ENCODE measurements at places on chromosomes 5 and 9.

GRCh38 chr9:121771851-121772599 is 120.6 kb downstream of the DAB2IP start:
- DNase-seq = no peak

DNA sequence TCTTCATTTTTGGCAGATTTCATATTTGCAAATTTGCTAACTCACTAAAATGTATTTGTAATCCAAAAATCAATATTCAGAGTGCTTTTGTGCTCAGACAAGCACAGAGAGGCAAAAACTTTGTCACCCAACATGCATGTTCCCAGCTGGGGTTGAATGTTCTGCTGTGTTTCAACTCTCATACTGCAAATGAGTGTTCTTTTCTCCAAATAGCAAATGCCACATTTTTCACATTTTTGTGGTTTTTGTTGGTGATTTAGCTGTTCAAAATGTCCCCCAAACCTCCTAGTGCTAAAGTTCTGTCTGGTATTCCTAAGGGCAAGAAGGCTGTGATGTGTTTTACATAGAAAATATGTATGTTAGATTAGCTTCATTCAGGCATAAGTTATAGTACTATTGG is 87.3 kb upstream of the PCSK5 start:
- DNase-seq = no peak

GRCh38 chr9:37927132-37927531 is 23.2 kb upstream of the SLC25A51 start:
- DNase-seq = no peak

DNA sequence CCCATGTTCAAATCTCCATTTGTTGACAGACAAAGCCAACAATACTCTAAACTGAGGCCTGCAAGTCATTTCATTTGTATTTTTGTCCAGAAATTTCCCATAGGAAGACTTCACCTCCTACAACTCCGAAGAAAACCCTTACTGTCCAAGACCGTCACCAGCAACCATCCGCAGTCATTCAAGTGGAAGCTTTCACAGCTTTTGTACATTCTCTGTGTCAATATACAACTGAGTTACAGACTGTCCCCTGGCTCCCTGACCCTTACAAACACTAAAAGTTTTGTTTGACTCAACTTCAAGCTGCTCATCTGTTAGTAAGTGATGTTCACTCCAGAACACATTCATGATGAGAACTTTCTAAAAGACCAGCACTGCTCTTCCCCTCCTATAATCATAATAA is 210.1 kb downstream of the DEPDC1B start:
- no peak for DNase-seq

- no peak for DNase-seq
Observed at GRCh38 chr5:67935908-67936566, 279.5 kb upstream of the PIK3R1 start.

- no peak for DNase-seq
Observed at GRCh38 chr9:98020476-98021145, 35.9 kb upstream of the NANS start.

GRCh38 chr5:113344973-113345940 is 89.5 kb downstream of the TSSK1B start:
- DNase-seq = no peak

GRCh38 chr9:134626069-134626423 is 15.6 kb upstream of the COL5A1 start:
- no peak for DNase-seq

DNA sequence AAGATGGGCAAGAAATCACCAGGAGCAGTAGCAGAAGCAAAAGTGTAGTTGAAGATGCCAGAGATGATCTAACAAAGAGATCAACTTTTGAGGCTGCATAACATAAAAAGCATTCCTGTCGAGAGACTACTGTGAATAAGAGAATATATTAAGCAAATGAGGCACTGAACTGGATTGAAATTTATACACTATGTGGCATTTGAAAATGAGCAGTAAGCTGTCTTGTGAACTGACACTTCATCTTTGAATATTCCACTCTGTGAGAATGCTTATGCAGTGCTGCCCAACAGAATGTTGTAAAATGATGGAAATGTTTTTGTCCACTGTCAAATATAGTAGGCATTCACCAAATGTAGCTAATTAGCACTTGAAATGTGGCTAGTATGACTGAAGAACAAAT is 18.9 kb upstream of the PRRC1 start:
- DNase-seq = no peak

GRCh38 chr9:84699984-84700383 is 30.5 kb downstream of the NTRK2 start:
- no peak for DNase-seq

GRCh38 chr9:89929315-89929672 is 324.5 kb downstream of the GADD45G start:
- DNase-seq = no peak

DNA sequence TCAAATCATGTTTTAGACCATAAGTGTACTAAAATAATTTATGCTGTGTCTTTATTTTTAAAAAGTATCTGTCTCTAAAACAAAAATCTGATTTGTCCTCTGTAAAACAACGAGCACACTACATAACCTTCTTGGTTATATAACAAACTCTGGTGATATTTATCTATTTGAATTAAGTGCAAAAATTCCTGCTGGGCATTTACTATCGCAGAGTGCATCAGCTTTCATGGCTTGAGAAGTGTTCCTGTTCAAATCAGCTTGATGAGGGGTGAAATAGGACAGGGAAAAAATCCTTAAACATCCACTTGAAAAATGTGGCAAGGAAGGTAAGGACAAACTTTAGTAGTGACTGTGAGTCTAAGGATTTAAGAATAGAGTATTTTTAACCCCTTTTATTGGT is 65.3 kb downstream of the PRR16 start:
- no peak for DNase-seq

DNA sequence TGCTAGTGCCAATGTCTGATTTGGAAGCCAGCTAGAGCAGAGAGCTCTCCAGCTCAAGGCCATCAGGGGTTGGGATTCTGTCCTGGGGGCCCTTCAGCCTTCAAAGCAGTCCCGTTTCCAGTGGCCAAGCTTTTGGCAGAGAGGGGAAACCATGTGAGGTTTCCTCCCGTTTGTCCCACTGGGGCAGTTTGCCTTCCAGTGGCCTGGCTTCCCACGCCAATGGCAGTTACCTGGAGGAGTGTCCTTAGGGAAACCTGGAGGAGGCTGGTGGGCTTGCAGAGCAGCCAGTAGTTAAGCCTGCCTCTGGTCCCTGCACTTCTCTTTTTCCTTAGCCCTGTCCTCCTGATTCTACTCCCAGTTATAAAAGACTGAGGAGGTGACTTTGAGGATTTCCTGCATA is 37.7 kb downstream of the FGD3 start:
- DNase-seq = no peak

DNA sequence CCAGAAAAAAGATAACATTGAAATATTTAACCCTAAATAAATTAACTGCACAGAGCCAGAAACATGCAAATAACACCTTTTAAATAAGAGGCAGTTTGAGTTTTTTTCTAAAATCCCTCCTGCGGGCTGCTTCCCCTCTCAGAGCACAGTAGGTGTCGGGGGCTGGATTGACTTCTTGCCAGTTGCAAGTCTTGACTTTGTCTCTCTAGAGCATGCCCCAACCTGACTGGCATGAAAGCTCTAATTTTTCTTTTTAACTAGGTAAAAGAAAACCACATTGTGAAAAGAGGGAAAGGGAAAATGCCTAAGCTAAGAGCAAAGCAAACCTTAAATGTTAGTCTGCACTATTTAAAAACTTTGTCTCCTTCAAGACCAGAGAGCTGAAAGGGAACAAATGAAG is 46.4 kb upstream of the DNAH5 start:
- no peak for DNase-seq

- no peak for DNase-seq
Observed at GRCh38 chr5:118126159-118126558, 862.2 kb downstream of the DTWD2 start.

GRCh38 chr5:665541-665955 is 27.6 kb downstream of the TPPP start:
- no peak for DNase-seq

DNA sequence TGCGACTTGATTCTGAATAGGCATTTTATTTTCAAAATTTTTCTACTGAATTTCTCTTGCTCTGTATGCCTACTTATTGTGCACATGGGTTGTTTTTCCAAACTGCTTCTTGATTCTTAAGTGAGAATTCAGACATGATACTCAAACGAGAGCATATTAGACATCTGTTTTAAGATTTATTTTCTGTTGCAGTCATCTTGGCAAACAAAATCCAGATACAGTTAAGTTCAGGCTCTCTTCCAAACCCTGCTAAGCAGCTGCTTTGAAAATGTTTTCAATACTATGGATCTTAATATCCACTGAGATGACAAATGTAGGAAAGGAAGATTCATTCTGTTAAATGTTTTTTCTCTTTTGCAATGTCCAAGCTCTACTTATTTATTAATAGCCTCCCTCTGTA is 4.5 kb downstream of the TMEM215 start:
- DNase-seq = no peak

DNA sequence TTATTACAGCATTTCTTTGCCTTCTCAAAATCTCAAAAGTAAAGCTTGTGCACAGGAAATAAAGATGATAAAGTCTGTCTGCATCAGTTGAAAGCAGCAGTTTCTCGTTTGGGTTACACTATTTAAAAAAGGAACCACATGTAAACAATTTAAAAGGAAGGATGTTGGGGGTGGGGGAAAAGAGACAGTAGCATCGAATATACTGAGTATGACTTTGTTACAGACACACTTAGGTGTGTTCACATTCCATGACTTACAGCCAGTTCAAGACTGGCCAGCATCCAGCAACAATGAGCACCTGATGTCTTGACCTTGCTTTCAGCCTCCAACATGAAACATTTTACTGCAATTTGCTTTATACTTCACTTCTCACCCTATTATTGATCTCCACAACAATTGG is 8.7 kb downstream of the GAPT start:
- no peak for DNase-seq

DNA sequence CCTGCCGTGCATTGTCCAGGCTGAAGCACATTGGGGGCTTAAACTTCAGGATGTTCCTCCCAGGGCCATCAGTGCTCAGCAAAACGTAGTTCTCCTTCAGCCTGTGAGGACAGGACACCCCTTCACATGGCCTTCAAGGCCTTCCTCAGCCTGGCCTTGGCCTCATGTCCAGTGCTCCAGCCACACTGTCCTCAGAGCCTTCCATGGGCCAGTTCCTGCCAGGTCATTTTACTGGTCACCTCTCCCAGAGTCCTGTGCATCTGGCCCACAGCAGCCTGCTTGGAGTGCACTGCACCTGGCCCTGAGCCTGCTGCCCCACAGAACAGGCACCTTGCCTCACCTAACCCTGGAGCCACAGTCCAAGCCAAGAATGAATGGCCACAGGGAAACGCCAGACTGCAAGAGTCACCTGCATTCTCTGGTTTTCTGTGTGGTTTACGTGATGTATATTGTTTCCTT is 8.7 kb downstream of the HNRNPAB start:
- DNase-seq = no peak

GRCh38 chr5:82095536-82095935 is 123.7 kb downstream of the ATG10 start:
- DNase-seq = no peak

- DNase-seq = no peak
Observed at GRCh38 chr5:171840066-171840465, 54.4 kb downstream of the SMIM23 start.

DNA sequence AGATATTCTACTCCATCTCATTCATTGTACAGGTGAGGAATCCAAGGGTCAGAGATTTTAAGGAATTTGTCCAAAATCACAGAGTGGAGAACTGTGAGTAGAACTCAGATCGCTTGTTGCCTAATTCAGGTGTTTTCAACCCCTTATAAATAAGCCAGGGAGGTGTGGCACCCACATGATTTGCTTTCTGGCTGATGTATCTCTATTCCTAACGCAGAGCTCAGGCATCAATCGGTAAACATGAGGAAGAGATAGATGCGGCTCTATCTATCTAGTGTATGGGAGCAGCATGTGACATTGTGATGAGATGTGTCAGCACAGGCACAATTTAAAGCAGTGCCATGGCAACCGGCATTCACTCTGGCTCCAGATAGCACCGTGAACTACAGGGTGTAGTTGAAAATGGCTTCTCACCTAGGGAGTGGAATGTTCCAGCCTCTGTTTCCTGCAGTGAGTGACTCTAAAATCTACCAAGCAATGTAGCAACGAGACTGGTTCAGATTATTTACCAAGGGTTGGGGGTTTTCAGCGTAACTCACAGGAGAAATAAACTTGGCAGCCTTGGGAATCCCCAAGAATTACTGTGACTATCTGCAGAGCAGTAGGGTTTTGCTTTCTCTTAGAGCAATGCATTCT is 53.4 kb upstream of the SUB1 start:
- DNase-seq = no peak

DNA sequence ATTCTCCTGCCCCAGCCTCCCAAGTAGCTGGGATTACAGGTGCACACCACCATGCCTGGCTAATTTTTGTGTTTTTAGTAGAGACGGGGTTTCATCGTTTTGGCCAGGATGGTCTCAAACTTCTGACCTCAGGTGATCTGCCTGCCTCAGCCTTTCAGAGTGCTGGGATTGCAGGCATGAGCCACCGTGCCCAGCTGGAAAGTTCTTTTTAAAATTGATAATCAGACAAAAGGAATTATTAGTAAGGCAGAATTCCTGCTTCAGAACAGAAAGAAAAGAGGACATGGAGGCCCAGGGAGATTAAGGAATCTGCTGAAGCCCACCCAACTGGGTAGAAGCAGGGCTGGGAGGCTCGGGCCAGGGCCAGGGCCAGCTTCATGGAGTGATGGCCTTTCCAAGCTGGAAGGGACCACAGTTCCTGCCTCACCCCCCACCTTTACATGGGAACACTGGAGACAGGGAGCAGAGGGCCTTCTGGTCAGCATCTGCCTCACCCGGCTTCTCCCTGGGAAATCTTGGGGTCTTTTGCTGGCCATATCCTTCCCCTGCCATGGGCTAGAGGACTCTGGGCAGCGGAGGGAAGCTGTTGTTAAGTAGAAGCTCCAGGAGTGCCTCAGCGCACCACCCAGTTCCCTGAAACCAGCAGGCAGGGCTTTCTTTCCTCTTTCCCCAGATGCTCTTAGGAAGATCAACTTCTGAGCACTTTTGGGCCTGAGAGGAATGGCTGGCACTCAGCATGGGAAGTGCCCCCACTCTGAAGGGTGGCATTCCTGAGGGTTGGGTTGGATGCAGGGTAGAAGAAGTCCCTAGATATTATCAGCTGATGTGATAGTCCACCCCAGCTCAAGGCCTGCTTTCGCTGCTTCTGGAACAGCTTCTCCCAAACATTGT is 70.1 kb downstream of the RGS3 start:
- DNase-seq = no peak

DNA sequence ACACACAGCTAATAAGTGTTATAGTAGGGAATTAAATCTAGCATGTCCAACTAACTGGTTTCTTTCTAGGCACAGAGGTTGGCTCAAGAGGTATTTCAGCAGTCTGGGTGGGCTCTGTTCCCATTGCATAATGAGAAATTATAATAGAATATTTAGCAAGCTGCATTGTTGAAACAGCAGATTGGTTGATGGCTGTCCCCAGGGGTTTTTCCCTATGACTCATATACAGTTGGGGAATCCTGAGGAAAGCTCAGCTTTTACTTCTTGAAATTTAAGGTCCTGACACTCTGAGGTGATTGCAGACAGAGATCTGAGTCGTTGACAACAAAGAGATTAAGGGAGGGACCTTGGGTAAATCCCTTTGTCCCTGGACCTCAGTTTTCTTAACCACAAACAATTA is 38.3 kb upstream of the TNFSF8 start:
- no peak for DNase-seq

GRCh38 chr5:124264499-124264898 is 481.9 kb downstream of the ZNF608 start:
- no peak for DNase-seq

All from AG04449 (cell line).